ENCODE measurements at places on chromosomes 7 and 10.
A peak's percentile ranks its signal among the peaks of the same experiment; 100 is the strongest.

- DNase-seq = no peak
Observed at GRCh38 chr10:30979956-30980355, 51.7 kb downstream of the ZNF438 start.

DNA sequence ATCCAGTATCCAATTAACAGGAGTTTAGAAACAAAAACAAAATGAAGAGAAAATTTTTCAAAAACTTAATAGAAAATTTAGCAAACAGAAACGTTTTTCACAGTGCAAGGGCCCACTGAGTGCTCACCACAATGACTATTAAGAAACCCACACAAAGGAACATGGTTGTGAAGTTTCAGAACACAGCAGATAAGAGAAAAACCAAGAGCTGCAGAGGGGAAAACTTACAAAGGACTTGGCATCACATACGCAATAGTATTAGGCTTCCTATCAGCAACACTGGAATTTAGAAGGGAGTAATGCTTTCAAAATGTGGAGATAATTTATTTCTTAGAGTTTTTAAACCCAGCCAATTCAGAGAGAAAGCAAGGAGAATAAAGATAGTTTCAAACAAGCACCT is 1.7 kb upstream of the C7orf25 start:
- DNase-seq = no peak

- DNase-seq = peak; percentile 34
Observed at GRCh38 chr10:97572214-97572989, at the start of gene ANKRD2. Gene ANKRD2 (plus strand): TSS chr10:97572779. CDS start chr10:97572789, 10 bp downstream.

- no peak for DNase-seq
Observed at GRCh38 chr7:112546723-112547513, 66.1 kb downstream of the LSMEM1 start.

DNA sequence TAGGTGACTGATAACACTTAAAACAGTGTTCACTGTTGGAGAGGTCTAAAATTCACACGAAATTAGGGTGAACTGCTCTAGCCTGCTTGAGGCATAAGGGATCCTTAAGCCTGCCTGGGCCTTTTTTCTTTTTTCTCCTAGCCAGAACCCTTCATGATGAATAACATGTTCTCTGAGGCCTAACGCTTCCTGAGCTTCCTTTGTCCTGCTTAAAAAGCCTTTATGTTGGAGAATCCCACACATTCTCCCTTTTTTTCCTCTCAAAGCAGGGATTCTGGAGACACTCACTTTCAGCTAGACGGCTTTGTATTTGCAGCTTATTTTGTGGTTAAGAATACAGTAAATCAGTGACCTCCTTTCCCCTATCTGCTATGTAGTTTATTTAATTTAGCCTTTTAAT is 354.7 kb upstream of the PHF14 start:
- no peak for DNase-seq

GRCh38 chr10:49407552-49408137 is 11.8 kb upstream of the DRGX start:
- no peak for DNase-seq

DNA sequence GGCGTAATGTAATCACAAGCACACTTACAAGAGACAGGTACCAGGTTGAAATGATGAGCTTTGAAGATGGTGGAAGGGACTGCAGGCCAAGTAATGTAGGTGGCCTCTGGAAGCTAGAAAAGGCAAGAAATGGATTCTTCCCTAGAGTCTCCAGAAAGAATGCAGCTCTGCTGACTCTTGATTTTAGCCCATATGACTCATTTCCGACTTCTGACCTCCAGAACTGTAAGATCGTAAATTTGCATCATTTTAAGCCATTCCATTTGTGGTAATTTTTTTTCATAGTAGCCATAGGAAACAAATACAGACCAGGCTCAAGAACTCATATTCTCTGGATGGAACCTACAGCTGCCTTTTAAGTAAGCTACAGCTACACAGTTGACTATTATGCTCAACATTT is 315.5 kb downstream of the MAGI2 start:
- DNase-seq = no peak

- no peak for DNase-seq
Observed at GRCh38 chr7:51316262-51316665, 345 bp downstream of the COBL start.

DNA sequence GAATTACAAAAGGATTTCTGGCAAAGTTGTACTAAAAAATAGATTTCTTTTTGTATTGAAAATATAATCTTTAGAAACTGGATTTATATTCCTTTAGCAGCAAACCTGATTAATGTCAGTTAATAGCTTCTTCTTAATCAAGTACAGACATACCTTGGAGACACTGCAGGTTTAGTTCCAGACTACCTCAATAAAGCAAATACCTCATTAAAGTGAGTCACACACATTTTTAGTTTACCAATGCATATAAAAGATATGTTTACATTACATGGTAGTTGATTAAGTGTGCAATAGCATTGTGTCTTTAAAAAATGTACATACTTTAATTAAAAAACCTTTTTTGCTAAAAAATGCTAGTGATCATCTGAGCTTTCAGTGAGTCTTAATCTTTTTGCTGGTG is 215.0 kb downstream of the BICC1 start:
- no peak for DNase-seq

DNA sequence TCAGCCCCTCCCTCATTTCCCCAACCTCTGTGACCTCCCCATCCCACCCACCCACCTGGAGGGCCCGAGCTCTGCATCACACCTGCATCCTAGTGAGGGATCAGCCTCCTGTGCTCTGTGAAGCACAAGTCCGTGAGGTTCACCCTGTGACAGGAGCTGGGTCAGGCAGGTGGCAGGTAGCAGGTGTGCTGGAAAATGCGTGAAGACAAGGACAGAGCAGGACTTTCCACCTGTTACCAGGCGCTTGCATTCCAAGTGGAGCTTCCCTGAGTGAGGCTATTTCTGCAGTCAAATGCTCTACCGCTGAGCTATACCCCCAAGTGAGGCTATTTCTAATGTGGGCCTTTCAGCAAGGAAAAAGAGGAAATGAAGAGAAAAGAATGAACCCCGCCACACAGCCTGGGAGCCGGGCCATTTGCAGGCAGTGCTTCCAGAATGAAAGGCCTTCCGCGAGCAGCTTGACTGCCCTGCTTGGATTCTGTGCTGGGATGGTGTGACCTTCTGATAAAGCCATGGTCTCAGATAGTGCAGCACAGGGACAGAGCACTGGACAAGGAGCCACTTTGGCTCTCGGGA is 13.3 kb upstream of the CPXM2 start:
- DNase-seq = no peak

- DNase-seq = no peak
Observed at GRCh38 chr10:124588736-124589490, 127.3 kb downstream of the LHPP start.

DNA sequence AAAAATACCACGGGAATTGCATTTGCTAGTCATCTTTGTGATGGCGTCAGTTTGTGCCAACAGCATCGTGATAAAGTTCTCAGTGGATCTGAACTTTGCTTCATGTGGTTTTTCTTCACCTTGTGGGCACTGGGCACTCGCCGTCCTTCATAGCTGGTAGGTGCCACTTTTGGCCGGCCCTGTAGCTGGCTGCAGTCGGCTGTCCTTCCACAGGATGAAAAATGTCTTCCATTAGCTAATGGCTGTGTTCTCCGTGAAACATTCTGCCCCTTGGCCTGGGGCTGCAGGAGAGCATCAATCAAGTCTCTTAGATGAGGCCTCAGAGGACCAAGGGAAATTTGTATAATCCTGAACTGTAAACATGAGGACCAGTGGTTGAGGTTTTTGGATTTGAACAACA is 145.3 kb downstream of the DYNC1I1 start:
- no peak for DNase-seq

GRCh38 chr10:103803941-103804340 is 51.4 kb downstream of the SH3PXD2A start:
- no peak for DNase-seq

Data from cortex of kidney (tissue), 1 donor.